ENCODE measurements at places on chromosomes 11 and 22. TPM values are rescaled to one million over a fixed set of nuclear protein-coding genes. Genes with fewer than 3 reads are reported as not detected.

PIM3 gene
- total RNA-seq = 31.3 TPM

ASCL2 gene
- not detected for total RNA-seq

LYVE1 gene
- total RNA-seq = 15.2 TPM

APOBEC3A gene
- 1.7 TPM for total RNA-seq

LRRC32 gene
- total RNA-seq = 33.5 TPM

Data from cardiac septum (tissue), 1 donor.